ENCODE measurements at places on chromosomes 12 and 14. TPM values are rescaled to one million over a fixed set of nuclear protein-coding genes. Genes with fewer than 3 reads are reported as not detected.

CLEC2A gene
- not detected for total RNA-seq

LPAR5 gene
- not detected for total RNA-seq

TUBA1C gene
- total RNA-seq, result 1,599 TPM

NUBPL gene
- total RNA-seq, result 16.1 TPM

GLIPR1L1 gene
- total RNA-seq, result not detected

PRPF39 gene
- total RNA-seq, result 25.2 TPM

IFI27L2 gene
- total RNA-seq, result 144 TPM

ACTR6 gene
- 15.9 TPM for total RNA-seq

SSPN gene
- 10.1 TPM for total RNA-seq

NTF3 gene
- total RNA-seq, result not detected

CPNE6 gene
- total RNA-seq, result not detected

CBLN3 gene
- 2.8 TPM for total RNA-seq

ADAM21 gene
- 0.86 TPM for total RNA-seq

UBR7 gene
- 46.1 TPM for total RNA-seq

PFDN5 gene
- total RNA-seq, result 536 TPM

TAS2R19 gene
- total RNA-seq, result not detected

E2F7 gene
- total RNA-seq, result 5.2 TPM

GYS2 gene
- not detected for total RNA-seq

MMP19 gene
- total RNA-seq, result 37.5 TPM

FBRSL1 gene
- 5.1 TPM for total RNA-seq

PMCH gene
- not detected for total RNA-seq
